ENCODE measurements at places on chromosomes 11 and 22. TPM values are rescaled to one million over a fixed set of nuclear protein-coding genes. Genes with fewer than 3 reads are reported as not detected.

DNA sequence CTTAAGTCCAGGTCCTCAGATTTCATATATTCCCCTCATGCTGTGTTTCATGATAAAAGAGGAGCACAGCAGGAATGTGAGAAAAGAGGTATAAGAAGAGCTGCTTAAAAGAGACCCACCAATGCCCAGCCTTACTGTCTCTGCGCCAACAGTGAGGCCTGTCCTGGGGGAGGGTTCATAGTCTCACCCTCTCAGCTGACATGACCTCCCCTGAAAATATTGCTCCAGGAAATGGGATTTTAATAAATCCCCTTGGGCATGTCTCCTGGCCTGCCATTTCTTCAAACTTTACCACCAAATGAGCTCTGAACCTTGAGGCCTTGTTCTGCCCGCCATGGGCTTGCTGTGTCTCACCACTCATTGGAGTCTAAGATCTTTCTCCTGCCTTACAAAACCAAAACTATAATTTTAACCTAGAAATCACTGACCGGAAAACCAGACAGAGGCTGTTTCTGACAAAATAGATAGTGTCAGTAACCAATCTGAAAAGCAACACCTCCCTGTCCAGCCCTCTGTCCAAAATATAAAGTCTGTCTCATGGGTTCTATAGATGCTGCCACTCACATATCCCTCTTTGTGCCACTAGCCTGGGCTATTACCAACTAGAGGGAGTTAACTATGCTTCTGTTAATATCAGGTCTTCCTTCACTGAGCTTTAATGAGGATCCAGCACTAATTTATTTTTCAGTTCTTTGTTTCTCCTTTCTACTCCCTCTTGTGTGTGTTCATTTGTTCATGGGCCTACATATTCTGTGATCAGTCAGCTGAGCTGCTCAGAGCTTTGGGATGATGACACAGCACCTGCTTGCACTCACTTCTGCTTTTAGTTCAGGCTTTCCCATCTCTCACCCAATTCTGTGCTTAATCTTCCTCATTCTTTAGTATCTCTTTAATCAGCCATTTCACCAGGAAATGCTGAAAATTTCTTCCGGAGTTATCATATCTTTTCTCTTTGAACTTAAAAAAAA lies at the start of gene OR2AG2:
Gene OR2AG2 (minus strand): TSS at position 51 of the 968 bp plus-strand sequence. CDS start 3,019 bp downstream, outside the sequence.
- DNase-seq, result no peak
- H3K27ac ChIP-seq, result no peak within 1 kb of the TSS
- no peaks in the 10 kb centered on the region for H3K4me1 ChIP-seq
- H3K4me3 ChIP-seq, result no peak within 1 kb of the TSS
- H3K27me3 ChIP-seq, result peaks cover 32% of the 10 kb centered on the region

- peak; percentile 66 for DNase-seq
- peaks cover 11% of the 10 kb centered on the region for H3K4me1 ChIP-seq
- H3K27me3 ChIP-seq, result no peaks in the 10 kb centered on the region
- H3K36me3 ChIP-seq, result no peaks in the 10 kb centered on the region
These were observed 42.6 kb upstream of the SMCO4 start for GRCh38 chr11:93585758-93586157.

- H3K36me3 ChIP-seq, result no peaks in the 10 kb centered on the region
- H3K27ac ChIP-seq, result no peak overlapping the region
- peaks cover 13% of the 10 kb centered on the region for H3K27me3 ChIP-seq
- no peak for DNase-seq
- H3K4me3 ChIP-seq, result no peak overlapping the region
These were observed 107.9 kb downstream of the NTM start for GRCh38 chr11:131478341-131478740.

- no peaks in the 10 kb centered on the region for H3K36me3 ChIP-seq
- no peak overlapping the region for H3K27ac ChIP-seq
- H3K27me3 ChIP-seq, result no peaks in the 10 kb centered on the region
- no peak overlapping the region for H3K4me3 ChIP-seq
- H3K4me1 ChIP-seq, result no peaks in the 10 kb centered on the region
- DNase-seq, result no peak
These were observed 9.4 kb downstream of the CBX6 start for GRCh38 chr22:38862375-38863329.

MISFA gene
- 0.36 TPM for total RNA-seq
